ENCODE measurements at places on chromosomes 13 and 19.

DNA sequence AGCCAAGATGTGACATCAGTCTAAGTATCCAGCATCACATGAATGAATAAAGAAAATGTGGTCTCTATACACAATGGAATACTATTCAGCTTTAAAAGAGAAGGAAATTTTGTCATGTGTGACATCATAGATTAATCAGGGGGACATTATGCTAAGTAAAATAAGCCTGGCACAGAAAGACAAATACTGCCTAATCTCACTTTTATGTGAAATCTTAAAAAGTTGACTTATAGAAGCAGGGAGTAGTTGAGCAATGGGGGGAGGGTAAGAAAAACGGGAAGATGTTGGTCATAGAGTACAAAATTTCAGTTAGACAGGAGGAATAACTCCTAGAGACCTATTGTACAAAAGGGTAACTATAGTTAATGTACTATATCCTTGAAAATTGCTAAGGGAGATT lies 10.4 kb upstream of the LCP1 start:
- no peak for DNase-seq

GRCh38 chr13:75375329-75375728 lies 106.6 kb downstream of the TBC1D4 start:
- DNase-seq: no peak

- DNase-seq: no peak
Measured at GRCh38 chr13:111521030-111521429, 200.6 kb downstream of the TEX29 start.

GRCh38 chr19:55258476-55258827 lies 365 bp downstream of the PPP6R1 start:
- DNase-seq: no peak

- no peak for DNase-seq
Measured at GRCh38 chr13:53460796-53461195, 432.2 kb downstream of the OLFM4 start.

DNA sequence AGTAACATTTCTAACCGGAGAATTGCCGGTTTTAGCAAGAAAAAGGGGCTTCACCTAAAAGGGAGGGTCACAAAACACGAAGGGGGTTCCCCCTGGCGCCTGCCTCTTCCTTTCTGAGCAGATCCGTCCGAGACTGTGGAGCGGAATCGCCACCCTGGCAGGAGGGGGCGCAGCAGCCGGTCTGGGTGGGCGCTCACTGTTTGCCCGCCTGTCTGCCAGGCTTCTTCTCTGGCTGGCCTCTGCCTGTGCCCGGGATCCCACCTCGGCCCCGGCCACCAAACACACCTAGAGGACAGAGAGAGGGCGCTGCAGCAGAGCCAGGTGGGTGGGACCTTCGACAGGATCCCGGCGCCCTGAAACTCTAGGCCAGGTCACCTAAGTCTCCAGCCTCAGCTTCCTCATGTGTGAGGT lies 15.6 kb downstream of the LSM4 start:
- no peak for DNase-seq

DNA sequence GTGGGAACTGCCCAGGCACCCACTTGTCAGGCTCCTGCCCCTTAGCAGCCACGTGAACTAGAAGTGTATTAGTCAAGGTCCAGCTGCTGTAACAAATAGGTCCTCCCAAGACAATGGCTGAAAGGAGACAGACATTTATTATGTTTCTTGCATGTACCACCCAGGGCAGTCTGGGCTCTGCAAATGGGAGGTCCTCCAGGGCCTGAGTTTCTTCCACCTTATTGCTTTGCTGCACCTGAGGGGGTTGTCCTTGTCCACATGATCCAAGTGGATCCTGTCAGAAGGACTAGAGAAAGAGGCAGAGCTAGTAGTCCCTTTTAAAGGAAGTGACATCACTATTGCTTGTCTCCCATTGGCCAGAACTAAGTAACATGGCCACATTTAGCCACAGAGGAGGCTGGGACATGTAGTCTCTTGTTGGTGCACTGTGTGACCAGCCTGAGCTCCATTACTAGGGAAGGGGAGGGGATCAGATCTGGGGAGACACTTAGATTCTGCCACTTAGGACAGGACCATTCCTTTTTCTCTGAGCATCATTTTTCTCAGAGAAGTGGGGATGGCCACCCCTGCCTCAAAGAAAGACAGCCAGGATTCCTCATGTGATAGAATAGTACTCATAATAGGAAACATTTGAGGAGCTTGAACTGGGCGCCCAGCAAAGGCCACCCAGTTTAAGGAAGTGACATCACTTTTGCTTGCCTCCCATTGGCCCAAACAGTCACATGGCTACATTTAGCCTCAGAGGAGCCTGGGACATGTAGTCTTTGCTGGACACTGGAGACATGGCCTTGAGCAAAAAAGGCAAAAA lies 15.1 kb downstream of the CC2D1A start:
- DNase-seq: no peak

DNA sequence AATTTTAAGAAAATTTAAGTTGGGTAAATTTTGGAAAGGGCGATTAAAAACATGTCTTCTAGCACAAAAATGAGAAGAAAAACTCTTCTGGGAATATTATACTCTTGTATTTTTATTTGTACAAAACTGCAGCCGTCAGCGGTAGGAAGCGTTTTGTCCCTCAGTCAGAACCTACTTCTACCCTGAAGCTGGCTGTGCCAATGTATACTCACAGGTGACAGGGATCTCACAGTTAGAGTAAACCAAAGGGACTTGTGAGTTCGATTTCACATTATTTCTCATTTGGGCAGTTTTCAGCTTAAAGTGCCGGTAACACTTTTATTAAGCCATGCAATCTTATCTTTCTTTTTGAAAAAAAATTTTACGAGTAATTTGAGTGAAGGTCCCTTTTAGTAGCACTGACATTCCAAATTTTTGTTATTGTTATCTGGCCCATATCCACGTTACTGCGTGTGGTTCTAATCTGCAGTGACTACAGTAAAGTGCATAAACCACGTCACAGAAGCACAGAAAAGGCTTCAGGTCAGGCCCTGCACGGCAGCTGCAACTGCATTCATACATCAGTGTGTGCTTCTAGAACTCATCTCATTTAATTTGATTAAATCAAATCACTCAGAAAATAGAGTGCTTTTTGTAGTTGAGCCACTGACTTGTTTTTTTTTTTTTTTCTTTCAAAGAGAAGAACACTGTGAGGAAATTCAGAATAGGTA lies 387.3 kb downstream of the LIG4 start:
- no peak for DNase-seq

DNA sequence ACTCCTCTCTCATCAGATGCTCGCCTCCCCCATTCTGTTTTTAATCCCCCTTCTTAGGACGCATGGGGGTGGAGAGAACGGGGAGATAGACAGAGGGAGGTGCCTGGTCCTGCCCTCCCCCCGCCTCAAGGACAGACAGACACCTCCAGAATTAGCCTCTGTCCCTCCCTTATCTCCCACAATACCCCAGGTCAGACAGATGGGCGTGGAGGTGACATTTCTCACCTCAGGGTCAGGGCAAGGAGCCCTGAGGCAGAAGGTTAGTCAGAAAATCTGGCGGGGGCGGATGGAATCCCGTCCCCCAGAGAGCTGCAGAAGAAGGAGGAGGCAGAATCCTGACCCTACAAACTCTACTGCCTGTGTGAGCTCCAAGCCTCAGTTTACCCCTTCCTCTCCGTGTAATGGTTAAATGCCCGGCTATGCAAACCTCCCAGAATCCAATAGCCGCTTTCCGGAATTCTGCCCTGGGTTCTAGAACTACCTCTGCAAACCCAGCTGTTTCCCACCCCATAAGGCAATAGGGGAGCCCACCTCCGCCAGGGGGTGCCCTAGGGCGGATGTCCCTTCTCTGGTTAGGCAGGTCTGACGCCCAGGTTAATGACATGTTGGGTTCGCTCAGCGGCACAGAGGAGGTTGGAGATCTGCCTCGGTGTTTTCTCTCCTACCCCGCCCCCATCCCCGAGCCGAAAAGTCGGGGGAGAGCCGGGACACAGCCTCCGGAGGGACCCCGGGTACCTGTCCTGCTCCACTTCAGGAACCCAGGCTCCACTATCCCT lies 900 bp downstream of the PPP1R13L start:
- DNase-seq: no peak
